ENCODE measurements at places on chromosomes 12 and 14. TPM values are rescaled to one million over a fixed set of nuclear protein-coding genes. Genes with fewer than 3 reads are reported as not detected.

The OAS2 gene
- 18.6 TPM for total RNA-seq

- H3K27me3 ChIP-seq, result no peaks in the 10 kb centered on the region
- H3K4me3 ChIP-seq, result no peak overlapping the region
- peaks cover 17% of the 10 kb centered on the region for H3K4me1 ChIP-seq
- H3K36me3 ChIP-seq, result peaks cover 1% of the 10 kb centered on the region
Observed at GRCh38 chr14:59228421-59228820, 40.0 kb downstream of the DAAM1 start.

The SERPINA9 gene
- not detected for total RNA-seq

The CDH24 gene
- 11.4 TPM for total RNA-seq

- no peaks in the 10 kb centered on the region for H3K27me3 ChIP-seq
- H3K36me3 ChIP-seq, result no peaks in the 10 kb centered on the region
- no peak overlapping the region for H3K4me3 ChIP-seq
- H3K27ac ChIP-seq, result no peak overlapping the region
- peaks cover 11% of the 10 kb centered on the region for H3K4me1 ChIP-seq
Observed at GRCh38 chr12:116122628-116123027, 154.9 kb downstream of the MED13L start.

DNA sequence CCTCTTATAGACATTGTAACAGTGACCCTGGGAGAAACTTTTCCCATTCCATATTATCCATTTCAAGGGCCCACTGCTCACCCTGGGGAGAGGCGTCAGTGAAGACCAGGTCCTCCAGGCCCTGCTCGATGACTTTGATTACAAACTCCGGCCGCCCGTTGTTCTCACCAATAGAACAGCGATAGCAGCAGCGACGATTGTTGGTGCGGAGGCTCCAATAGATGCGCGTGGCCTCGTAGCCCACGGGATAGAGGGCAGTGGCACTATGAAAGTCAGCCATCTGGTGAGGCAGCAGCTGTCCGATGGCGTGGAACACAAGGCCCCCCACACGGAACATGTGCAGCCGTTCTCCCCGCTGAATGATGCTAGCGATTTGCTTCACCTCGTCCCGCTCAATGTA is 7.5 kb upstream of the PRKAG1 start:
- H3K4me3 ChIP-seq, result no peak overlapping the region
- H3K36me3 ChIP-seq, result peaks cover 19% of the 10 kb centered on the region
- H3K4me1 ChIP-seq, result no peaks in the 10 kb centered on the region
- H3K27ac ChIP-seq, result no peak overlapping the region

The HOTAIR gene
- not detected for total RNA-seq

The ASB2 gene
- 57.0 TPM for total RNA-seq

DNA sequence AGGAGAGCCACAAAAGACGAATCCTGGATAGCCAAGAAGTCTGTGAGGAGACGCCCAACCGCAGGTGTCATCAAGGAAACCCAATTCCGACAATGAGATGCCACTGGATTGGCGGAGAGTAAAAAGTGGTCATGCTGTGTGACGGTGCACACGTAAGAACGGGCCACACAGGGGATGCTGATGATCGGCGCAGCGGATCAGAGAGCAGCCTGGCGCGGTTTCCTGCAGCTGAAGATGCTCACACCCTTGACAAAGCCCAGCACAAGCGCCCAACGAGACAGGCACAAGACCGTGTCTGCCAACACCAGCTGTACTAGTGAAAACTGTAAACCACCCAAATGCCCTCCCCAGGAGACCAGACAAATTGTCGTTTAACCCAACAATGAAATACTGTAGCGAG is 55.8 kb downstream of the CCDC85C start:
- no peak overlapping the region for H3K27ac ChIP-seq
- H3K4me3 ChIP-seq, result no peak overlapping the region
- H3K27me3 ChIP-seq, result no peaks in the 10 kb centered on the region
- H3K36me3 ChIP-seq, result no peaks in the 10 kb centered on the region
- no peak for DNase-seq
- no peaks in the 10 kb centered on the region for H3K4me1 ChIP-seq

The HOXC9 gene
- 9.0 TPM for total RNA-seq

- no peak for DNase-seq
- H3K4me1 ChIP-seq, result no peaks in the 10 kb centered on the region
- no peaks in the 10 kb centered on the region for H3K27me3 ChIP-seq
Observed at GRCh38 chr14:72630374-72630773, 263.5 kb downstream of the DPF3 start.
